ENCODE measurements at places on chromosomes 7 and 10. TPM values are rescaled to one million over a fixed set of nuclear protein-coding genes. Genes with fewer than 3 reads are reported as not detected.

PTPN20 gene
- 13.0 TPM for total RNA-seq

NME8 gene
- not detected for total RNA-seq

AOC1 gene
- total RNA-seq: 0.36 TPM

NUTM2E gene
- not detected for total RNA-seq

PLXNA4 gene
- 18.1 TPM for total RNA-seq

IQUB gene
- total RNA-seq: 0.38 TPM

ADCY1 gene
- 2.8 TPM for total RNA-seq

ITGB8 gene
- 1.5 TPM for total RNA-seq

MUC12 gene
- total RNA-seq: 0.30 TPM

GNAI1 gene
- total RNA-seq: 14.5 TPM

TMEM213 gene
- not detected for total RNA-seq

CALML3 gene
- total RNA-seq: not detected

CHST15 gene
- total RNA-seq: 4.5 TPM

C10orf105 gene
- total RNA-seq: 0.05 TPM

RALA gene
- 29.1 TPM for total RNA-seq

ZNF467 gene
- total RNA-seq: 5.2 TPM

KCNIP2 gene
- total RNA-seq: 29.2 TPM

PDK4 gene
- 325 TPM for total RNA-seq

RP9 gene
- total RNA-seq: 20.2 TPM

LRRD1 gene
- not detected for total RNA-seq

CCL26 gene
- total RNA-seq: 0.49 TPM

COL13A1 gene
- total RNA-seq: 2.5 TPM

FAM25A gene
- total RNA-seq: not detected

SLC13A1 gene
- total RNA-seq: not detected

CHCHD3 gene
- total RNA-seq: 209 TPM

ZMIZ1 gene
- 55.9 TPM for total RNA-seq

NKX2-3 gene
- not detected for total RNA-seq

DUSP5 gene
- 15.0 TPM for total RNA-seq

RHBDD2 gene
- total RNA-seq: 19.1 TPM

VSTM2A gene
- total RNA-seq: not detected

RSPH10B2 gene
- total RNA-seq: not detected

IGFBP1 gene
- not detected for total RNA-seq

GIMAP5 gene
- total RNA-seq: 10.7 TPM

STEAP1 gene
- total RNA-seq: 1.2 TPM

CALCR gene
- total RNA-seq: 0.08 TPM

ODAD2 gene
- 0.58 TPM for total RNA-seq

SERPINE1 gene
- total RNA-seq: 4.3 TPM

ALOX5 gene
- total RNA-seq: 3.2 TPM

RAB19 gene
- not detected for total RNA-seq

LMTK2 gene
- 26.9 TPM for total RNA-seq

SVOPL gene
- not detected for total RNA-seq

PTTG1IP2 gene
- not detected for total RNA-seq

NEUROG3 gene
- total RNA-seq: not detected

LRRN3 gene
- total RNA-seq: 7.4 TPM

GIMAP7 gene
- total RNA-seq: 16.8 TPM

FGFBP3 gene
- total RNA-seq: 0.22 TPM

NCAPG2 gene
- 3.7 TPM for total RNA-seq

OAT gene
- 24.3 TPM for total RNA-seq

KIAA1549 gene
- total RNA-seq: 2.1 TPM

FEZF1 gene
- not detected for total RNA-seq

IDI2 gene
- 0.33 TPM for total RNA-seq

MMP21 gene
- not detected for total RNA-seq

KCP gene
- 0.19 TPM for total RNA-seq

MALRD1 gene
- 0.47 TPM for total RNA-seq

CYP3A5 gene
- not detected for total RNA-seq

All from left ventricle myocardium inferior (tissue), 1 donor.